ENCODE measurements at places on chromosomes 3 and 15.

GRCh38 chr3:190863119-190863465 is 598 bp upstream of the GMNC start:
- no peaks in the 10 kb centered on the region for H3K36me3 ChIP-seq
- H3K27ac ChIP-seq = no peak overlapping the region
- H3K27me3 ChIP-seq = no peaks in the 10 kb centered on the region
- no peak for DNase-seq
- no peak overlapping the region for H3K4me3 ChIP-seq

DNA sequence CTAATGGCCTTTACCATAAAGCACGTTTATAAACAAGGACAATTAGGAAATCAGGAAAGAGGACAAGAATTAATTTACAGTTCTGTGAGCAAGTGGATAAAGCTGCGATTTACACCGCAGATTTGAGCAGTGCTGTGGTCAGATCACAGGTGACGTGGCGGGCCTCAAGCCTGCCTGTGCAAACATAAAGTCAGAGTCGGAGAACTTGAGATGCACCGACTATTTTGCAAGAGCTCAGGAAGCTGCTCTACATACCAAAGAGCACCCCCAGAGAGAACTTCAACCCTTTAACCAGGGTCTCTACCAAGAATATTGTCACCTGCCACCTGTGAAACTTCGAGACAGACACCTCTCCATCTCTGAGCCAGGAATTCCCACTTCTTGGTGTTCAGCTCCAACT is 35.7 kb downstream of the MECOM start:
- no peak overlapping the region for H3K27ac ChIP-seq
- DNase-seq = no peak
- no peaks in the 10 kb centered on the region for H3K27me3 ChIP-seq

- no peaks in the 10 kb centered on the region for H3K27me3 ChIP-seq
- no peak overlapping the region for H3K27ac ChIP-seq
- no peak overlapping the region for H3K4me3 ChIP-seq
- H3K36me3 ChIP-seq = no peaks in the 10 kb centered on the region
- H3K4me1 ChIP-seq = no peaks in the 10 kb centered on the region
- peak; percentile 57 for DNase-seq
Measured at GRCh38 chr15:67019884-67020520, 45.4 kb upstream of the SMAD3 start.

DNA sequence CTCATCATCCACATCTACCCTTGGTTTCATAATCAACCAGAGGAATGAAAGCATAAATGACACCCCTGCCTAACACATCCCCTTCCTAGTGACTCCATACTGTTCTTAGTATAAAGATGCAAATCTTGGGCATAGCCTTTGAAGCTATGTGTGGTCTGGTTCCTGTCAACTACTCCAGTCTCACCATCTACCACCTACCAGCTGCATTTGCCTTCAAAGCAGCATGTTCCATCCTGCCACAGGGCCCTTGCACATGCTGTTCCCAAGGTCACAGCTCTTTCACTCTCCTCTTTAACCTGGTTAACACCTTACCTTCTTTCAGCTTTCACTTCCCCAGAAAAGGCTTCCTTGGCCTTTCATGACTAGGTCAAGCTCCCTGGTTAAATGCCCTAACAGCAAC is 62.3 kb upstream of the ARHGEF3 start:
- H3K27ac ChIP-seq = no peak overlapping the region
- no peak overlapping the region for H3K4me3 ChIP-seq
- DNase-seq = no peak
- no peaks in the 10 kb centered on the region for H3K4me1 ChIP-seq
- no peaks in the 10 kb centered on the region for H3K36me3 ChIP-seq

- H3K27me3 ChIP-seq = no peaks in the 10 kb centered on the region
- DNase-seq = peak; percentile 73
- H3K4me1 ChIP-seq = peaks cover 32% of the 10 kb centered on the region
- H3K4me3 ChIP-seq = no peak overlapping the region
- no peaks in the 10 kb centered on the region for H3K36me3 ChIP-seq
Measured at GRCh38 chr15:56868170-56868569, 50.3 kb upstream of the TCF12 start.

GRCh38 chr3:104546301-104546700 is 820.4 kb upstream of the ALCAM start:
- H3K36me3 ChIP-seq = no peaks in the 10 kb centered on the region
- no peak overlapping the region for H3K4me3 ChIP-seq
- no peak for DNase-seq
- no peak overlapping the region for H3K27ac ChIP-seq

- no peak overlapping the region for H3K4me3 ChIP-seq
- no peaks in the 10 kb centered on the region for H3K4me1 ChIP-seq
- H3K27me3 ChIP-seq = no peaks in the 10 kb centered on the region
- no peak for DNase-seq
Measured at GRCh38 chr3:107826727-107827126, 264.1 kb downstream of the CD47 start.

DNA sequence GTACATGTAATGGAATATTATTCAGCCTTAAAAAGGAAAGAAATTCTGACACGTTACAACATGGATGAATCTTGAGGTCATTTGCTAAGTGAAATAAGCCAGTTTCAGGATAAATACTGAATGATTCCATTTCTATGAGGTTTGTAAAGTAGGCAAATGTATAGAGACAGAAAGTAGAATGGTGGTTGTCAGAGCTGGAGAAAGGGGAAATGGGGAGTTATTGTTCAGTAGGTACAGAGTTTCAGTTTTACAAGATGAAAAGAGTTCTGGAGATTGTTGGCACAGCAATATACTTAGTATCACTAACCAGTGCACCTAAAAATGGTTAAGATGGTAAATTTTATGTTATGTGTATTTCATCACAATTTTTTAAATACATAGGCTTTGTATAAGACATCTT is 60.6 kb downstream of the USP8 start:
- H3K4me1 ChIP-seq = no peaks in the 10 kb centered on the region
- DNase-seq = no peak
- H3K36me3 ChIP-seq = peaks cover 43% of the 10 kb centered on the region
- no peak overlapping the region for H3K4me3 ChIP-seq
- no peak overlapping the region for H3K27ac ChIP-seq

DNA sequence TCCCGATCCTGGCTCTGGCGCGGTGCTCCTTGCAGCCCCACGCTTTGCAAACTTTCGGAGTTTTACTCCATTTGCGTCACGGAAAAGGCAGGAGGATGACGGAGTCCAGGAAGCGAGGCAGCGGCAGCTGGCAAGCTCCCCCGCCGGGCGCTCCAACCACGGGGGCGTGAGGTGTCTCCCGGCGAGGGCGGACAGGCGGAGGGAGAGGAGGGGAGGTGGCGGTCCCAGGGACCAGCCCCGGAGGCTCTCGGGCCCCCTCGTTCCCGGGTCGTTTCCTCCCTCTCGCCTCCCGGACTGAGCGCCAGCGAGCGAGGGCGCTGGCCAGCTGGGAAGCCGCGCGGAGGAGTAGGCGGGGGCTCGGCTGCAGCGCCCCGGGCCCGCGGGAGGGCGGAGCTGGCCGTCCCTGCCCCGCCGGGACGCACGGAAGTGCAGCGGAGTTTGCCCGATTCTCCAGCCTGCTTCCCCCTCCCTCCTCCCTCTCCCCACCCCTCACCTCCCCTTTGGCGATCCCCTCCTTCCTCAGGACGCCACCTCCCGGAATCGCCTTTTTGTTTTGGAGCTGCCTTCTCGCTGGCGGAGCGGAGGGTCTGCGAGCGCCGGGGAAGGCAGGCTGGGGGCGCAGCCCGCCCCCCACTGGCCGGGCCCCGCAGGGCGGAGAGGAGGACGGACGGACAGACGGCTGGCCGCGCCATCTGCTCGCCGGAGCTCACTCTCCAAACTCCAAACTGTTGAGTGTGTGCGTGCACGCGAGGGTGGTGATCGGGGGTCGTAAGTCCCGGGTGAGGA is at the start of gene SNX33:
TSS of gene SNX33 (plus strand) at position 543 of the 786 bp plus-strand sequence. CDS start 1,191 bp downstream, outside the sequence.
- H3K4me1 ChIP-seq = peaks cover 11% of the 10 kb centered on the region
- H3K27me3 ChIP-seq = no peaks in the 10 kb centered on the region
- no peak for DNase-seq
- no peaks in the 10 kb centered on the region for H3K36me3 ChIP-seq

DNA sequence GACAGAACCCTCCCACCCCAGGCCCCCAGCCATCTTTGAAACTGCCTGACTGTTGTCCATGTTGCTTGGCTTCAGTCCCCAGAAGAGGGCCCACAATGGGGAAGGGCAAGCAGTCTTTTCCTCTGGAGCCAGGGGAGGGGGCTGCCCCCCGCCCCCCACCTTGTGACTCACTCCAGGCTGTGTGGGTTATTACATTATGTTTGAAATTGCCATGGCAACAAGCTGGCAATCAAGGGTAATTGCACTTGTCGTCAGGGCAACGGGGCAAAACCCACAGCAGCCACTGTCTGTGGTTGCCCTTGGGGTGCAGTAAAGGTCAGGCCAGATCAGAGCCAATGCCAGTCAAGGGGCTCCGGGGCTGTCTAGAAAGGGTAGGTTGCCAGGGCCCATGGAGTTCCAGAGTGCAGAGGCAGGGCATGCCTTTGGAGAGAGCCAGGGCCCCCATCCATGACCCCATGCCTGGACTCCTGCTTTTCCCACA is 3.1 kb upstream of the CAMKV start:
- no peak overlapping the region for H3K27ac ChIP-seq
- peaks cover 33% of the 10 kb centered on the region for H3K4me1 ChIP-seq
- no peaks in the 10 kb centered on the region for H3K36me3 ChIP-seq
- no peak overlapping the region for H3K4me3 ChIP-seq
- no peaks in the 10 kb centered on the region for H3K27me3 ChIP-seq

- H3K36me3 ChIP-seq = no peaks in the 10 kb centered on the region
- DNase-seq = no peak
- H3K4me1 ChIP-seq = no peaks in the 10 kb centered on the region
- no peak overlapping the region for H3K27ac ChIP-seq
- no peak overlapping the region for H3K4me3 ChIP-seq
- H3K27me3 ChIP-seq = no peaks in the 10 kb centered on the region
Measured at GRCh38 chr3:112390783-112391641, 58.1 kb downstream of the CD200 start.

DNA sequence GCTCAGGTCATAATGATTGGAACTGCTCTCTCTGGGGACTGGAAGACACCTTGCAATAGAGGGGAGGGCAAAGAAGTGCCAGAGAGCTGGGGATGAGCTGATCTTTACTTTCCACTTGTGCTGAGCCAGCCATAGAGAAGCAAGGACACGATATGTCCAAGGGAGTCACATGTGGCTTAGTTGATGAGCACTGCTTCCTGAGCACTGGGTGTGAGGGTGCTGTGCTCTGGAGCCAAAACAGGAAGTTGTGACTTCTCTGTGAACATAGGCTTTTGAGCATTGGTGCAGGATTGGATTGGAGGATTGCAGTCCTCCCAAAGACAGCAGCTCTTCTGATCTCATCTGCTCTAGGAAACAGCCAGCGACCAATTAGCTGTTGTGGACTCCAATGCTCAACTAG is 6.7 kb downstream of the PARP14 start:
- DNase-seq = peak; percentile 11
- H3K4me1 ChIP-seq = peaks cover 13% of the 10 kb centered on the region
- H3K27me3 ChIP-seq = no peaks in the 10 kb centered on the region
- H3K27ac ChIP-seq = no peak overlapping the region
- no peak overlapping the region for H3K4me3 ChIP-seq

- H3K4me1 ChIP-seq = peaks cover 15% of the 10 kb centered on the region
- no peak for DNase-seq
- no peak overlapping the region for H3K4me3 ChIP-seq
Measured at GRCh38 chr3:150371741-150372254, 36.3 kb upstream of the TSC22D2 start.

GRCh38 chr15:84828086-84828908 is 11.1 kb downstream of the ALPK3 start:
- no peak overlapping the region for H3K4me3 ChIP-seq
- no peak overlapping the region for H3K27ac ChIP-seq
- DNase-seq = no peak
- no peaks in the 10 kb centered on the region for H3K27me3 ChIP-seq
- no peaks in the 10 kb centered on the region for H3K36me3 ChIP-seq

- DNase-seq = no peak
- H3K27ac ChIP-seq = no peak overlapping the region
- H3K36me3 ChIP-seq = no peaks in the 10 kb centered on the region
- peak overlapping the region; percentile 75 for H3K4me3 ChIP-seq
- H3K4me1 ChIP-seq = peaks cover 17% of the 10 kb centered on the region
- H3K27me3 ChIP-seq = no peaks in the 10 kb centered on the region
Measured at GRCh38 chr3:126704494-126705214, 614 bp downstream of the CHCHD6 start.

- H3K27ac ChIP-seq = no peak overlapping the region
- no peaks in the 10 kb centered on the region for H3K4me1 ChIP-seq
- H3K36me3 ChIP-seq = no peaks in the 10 kb centered on the region
- no peak for DNase-seq
- H3K27me3 ChIP-seq = no peaks in the 10 kb centered on the region
Measured at GRCh38 chr3:87949189-87949878, 109.5 kb downstream of the CGGBP1 start.

DNA sequence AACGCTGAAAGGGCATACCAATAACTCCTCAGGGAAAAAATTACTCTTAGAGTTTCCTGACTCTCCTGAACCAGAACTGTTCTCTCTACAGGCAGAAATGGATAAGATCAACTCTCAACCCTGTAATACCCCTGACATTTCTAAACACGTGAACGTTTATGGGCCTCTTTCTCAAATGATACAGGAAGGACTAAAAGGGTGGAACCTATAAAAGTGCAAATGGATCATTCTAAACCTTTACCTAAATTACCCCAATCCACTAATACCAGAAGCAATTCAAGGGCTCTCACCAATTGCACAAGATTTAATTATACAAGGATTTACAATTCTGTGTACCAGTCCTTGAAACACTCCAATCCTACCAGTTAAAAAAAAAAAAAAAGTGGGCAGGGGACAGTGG is 98.0 kb upstream of the FAM174B start:
- H3K27me3 ChIP-seq = no peaks in the 10 kb centered on the region
- DNase-seq = no peak
- H3K27ac ChIP-seq = no peak overlapping the region
- no peak overlapping the region for H3K4me3 ChIP-seq

DNA sequence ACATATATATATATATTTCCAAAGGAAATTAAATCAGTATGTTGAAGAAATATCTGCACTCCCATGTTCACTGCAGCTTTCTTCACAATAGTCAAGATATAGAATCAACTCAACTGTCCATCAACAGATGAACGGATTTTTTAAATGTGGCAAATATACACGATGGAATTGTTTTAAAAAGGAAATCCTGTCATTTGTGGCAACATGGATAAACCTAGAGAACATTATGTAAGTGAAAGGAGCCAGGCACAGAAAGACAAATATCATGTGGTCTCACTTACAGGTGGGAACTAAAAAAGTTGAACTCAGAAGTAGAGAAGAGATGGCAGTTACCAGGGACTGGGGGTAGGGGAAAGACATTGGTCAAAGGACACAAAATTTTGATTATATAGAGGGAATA is 253.7 kb downstream of the ULK4 start:
- no peaks in the 10 kb centered on the region for H3K4me1 ChIP-seq
- DNase-seq = no peak
- no peak overlapping the region for H3K27ac ChIP-seq
- no peaks in the 10 kb centered on the region for H3K36me3 ChIP-seq
- H3K27me3 ChIP-seq = no peaks in the 10 kb centered on the region
